ENCODE measurements at places on chromosomes 4 and X.

GRCh38 chr4:74410272-74410671, 34.7 kb upstream of the AREG start:
- no peak for DNase-seq

- DNase-seq = no peak
Measured at GRCh38 chrX:3440981-3441380, 94.5 kb upstream of the MXRA5 start.

DNA sequence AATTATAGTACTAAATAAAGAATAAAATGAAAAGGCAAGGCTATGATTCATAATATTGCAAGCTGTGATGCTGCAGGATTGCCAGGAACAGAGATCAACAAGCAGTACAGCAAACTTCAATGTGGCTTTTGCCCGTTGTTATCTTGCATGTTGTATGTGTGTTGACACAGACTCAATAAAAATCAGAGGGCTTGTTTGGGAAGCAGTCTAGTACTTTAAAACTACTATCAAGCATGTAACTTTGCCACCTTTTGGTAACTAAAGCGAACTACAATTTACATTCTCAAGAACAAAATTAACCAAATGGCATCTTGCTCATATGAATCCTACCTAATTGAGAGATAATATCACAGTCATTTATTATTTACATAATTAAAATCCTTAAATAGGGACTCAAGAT, 79.8 kb upstream of the GPM6A start:
- no peak for DNase-seq

DNA sequence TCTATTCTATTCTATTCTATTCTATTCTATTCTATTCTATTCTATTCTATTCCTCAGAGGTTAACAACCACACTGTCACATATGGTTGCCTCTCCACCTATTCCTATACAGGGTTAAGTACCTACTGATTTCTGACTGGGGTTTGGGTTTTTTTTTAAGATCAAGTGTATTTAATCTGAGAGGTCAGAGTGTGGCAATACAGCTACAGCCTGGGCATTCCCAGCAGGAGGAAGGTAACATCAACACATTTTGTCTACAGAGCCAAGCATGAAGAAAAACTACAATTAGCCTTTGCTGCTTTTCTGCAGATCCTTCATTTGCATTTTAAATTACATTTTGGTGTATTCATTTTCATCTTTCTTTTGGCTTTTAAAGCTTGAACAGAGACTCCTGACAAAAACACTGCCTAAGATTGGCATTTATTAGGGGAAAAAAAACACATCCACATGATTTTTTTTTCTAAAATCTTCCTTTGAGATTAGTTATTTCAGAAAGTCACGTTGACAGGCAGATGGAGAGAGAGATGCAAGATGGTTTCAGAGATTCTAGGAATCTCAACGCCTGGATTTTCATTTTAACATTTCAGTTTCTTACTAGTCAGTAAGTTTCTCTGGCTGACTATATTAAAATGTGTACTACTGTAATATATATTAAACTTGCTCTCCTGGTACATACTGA, 255.9 kb upstream of the TET2 start:
- no peak for DNase-seq

Measured in bone marrow (tissue), 2 donors.